CD4-positive, alpha-beta T cell treated with Interleukin-4 for 1 hour (primary cell): ENCODE measurements at places on chromosomes 13 and 19.

- no peak for DNase-seq
These were observed 6.4 kb downstream of the WDR87 start for GRCh38 chr19:37899966-37900365.

- no peak for DNase-seq
These were observed 16.1 kb downstream of the VWA8 start for GRCh38 chr13:41944635-41945397.

GRCh38 chr13:74061926-74062595 is 72.1 kb downstream of the KLF12 start:
- peak; percentile 74 for DNase-seq

DNA sequence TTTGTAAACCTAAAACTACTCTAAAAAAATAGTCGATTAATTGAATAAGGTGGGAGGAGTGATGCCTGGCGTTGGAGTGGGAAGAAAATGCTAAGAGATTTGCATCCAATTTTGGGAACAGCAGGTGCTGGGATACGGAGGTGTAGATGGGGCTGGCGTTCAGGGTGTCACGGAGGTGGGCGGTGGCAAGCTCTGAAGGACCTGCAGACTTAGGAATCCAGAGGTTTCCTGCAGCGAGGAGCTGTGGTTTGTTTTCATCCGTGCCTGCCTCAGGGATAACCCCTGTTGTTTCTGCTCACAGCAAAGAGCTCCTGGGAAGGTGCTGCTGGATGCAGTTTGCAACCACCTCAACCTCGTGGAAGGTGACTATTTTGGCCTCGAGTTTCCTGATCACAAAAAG is 166.4 kb upstream of the RNF113B start:
- DNase-seq: no peak

DNA sequence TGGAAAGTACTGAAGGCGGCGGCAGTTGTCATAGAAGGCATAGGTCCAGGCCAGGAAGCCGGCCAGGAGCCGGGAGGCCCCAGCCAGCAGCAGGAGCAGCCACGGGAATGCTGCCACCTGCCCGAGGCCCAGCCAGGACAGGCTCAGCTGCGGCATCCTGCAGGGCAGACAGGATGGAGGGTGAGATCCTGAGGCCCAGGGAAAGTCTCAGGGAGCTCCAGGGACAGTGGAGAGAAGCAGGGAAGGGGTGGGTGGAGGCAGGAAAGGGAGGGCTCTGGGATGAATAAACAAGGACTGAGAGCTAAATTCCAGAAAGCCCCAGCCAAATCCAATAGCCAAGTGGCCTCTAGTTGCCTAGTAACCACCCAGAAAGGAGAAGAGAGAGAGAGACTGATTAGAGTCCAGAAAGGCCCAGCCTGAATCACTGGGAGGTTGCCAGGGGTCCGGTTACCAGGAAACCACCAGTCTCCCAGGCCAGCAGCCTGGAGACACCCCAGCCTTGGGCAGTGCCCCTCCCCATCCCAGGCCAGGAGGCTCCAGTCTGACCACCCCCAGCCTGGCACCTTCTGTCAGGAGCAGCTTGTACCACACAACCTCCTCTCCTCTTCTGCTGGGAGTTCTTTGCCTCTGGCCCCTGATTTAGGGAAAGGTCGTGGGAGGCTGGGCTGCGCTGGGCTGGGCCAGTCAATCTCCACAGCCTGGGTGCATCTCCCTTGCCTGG is 7.5 kb upstream of the OR10H5 start:
- no peak for DNase-seq

DNA sequence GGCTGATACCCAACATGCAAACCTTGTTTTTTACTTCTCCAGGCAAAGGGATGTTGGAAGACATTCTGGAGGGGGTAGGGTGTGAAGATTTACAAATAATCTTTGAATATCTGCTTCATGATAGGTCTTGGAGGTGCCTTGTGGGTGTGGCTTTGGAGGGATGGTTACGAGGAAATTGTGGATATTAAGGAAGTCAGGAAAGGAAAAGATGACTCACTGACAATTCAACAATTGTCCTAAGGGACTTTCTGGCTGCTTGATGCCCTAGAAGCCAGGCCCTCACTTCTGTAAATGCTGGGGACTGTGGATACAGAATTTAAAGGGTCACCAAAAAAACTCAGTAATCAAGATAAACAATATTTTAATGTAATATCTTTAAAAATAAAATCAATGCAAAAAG is 37.4 kb upstream of the ZNF527 start:
- no peak for DNase-seq

DNA sequence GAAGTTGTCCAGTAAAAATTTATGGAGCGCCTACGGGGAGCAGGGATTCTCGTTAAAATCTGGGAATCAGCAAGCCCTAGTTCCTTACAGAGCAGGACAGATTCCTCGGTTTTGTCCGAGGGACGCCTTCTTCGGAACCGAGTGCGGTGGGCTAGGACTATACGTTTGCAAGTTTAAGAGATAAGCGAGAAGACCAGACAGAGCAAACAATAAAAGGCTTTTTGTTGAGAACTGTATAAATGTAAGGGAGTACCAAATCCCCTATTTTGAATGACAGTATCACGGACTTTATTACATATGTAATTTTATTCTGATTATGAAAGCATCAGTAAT is 971 bp upstream of the ANKRD10 start:
- no peak for DNase-seq

DNA sequence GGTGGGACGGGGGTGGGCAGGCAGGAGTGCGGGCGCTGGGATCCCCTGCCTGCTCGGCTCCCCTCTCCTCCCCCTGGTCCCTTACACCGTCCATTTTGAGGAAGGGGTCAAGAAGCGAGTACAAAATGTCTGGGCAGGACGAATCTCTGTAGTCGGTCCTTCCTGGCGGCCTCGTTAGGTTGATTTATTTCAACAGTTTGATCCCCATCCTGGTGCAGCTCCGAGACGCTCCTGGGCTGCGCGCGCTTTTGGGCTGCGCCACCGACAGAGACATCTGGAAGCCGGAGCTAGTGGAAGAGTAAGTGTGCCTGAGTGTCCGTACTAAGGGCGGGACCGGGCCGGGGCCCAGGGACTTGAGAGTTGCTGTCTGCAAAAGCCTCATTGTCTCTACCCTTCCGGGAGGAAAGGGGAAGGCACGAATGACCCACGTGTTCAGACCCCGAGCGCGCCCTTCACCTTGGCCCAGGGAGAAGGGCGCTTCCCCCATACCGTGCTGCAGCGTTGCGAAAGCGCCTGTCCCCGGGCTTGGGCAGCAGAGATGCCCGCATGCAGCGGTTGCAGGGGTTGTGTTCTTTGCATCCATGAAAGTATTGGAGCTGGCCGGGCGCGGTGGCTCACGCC is 1.8 kb downstream of the ZNF114 start:
- peak; percentile 12 for DNase-seq

- DNase-seq: no peak
These were observed 8.5 kb downstream of the RANBP3 start for GRCh38 chr19:5969476-5969875.

DNA sequence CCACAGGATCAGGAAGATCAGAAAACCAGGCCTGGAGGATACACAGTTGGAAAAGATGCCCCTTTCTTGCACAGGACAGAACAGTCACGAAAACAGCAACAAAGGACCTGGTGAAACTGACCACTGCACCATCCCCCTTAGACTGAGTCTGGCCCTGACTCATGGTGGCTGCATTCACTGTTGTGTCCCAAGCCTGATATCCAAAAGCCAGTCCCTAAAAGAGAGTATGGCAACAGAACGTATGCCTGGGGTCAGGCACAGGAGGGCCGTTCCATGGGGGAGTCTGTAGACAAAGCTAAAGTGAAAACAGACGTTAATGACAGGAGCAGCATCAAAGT is 301.1 kb upstream of the NBEA start:
- no peak for DNase-seq

DNA sequence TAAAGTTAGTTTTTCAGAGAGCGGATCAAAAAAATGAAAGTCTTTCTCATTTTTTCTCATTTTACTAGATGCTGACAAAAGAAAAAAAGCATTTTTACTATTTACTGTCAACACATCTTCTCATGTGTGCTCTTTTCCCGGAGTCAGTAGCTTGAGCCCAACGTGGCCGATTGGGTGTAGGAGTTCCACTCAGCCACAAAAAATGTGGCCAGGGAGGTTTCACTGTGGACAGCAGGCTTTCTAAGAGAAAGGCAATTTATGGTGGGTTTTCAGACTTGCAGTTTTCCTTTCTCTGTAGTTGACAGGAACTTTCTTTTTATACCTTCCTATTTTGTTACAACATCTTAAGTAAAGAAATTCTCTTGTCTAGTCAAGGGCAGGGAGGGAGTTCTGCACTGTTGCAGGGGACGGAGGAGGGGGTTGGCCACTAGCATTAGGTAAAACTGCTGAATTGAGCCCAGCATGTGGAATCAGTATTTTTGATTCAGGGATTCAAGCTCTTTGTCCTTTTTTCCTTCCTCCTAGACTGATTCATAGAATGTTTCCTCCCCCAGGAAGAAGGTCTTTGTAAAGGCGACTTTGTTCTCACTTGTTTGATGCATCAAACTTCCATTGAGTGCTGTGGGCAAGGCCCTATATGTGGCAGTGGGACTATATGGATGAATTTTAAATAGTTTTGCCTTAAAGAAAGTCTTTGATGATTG is 123.1 kb downstream of the B3GLCT start:
- no peak for DNase-seq

GRCh38 chr19:19109601-19110000 is 28.7 kb downstream of the TMEM161A start:
- DNase-seq: no peak

DNA sequence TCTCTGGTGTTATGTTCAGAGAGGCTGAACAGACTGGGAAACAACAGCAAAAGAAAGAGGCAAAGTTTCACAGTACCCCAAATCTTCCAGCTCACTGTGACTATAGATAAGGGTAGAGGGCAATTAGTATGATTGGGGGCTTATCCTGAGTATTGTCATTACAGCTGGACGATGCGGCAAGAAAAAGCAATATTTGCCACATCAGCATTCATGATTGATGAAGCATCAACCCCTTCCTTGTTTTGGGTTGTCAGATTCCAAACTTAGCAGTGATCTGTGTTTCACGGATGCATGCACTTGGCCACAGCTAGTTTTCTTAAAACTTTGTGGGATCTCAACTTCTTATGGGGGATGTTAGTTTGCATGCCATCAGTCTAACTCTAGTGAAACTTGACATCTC is 348.8 kb upstream of the SLITRK5 start:
- DNase-seq: no peak

- DNase-seq: no peak
These were observed 40.8 kb downstream of the LATS2 start for GRCh38 chr13:21020581-21020980.

DNA sequence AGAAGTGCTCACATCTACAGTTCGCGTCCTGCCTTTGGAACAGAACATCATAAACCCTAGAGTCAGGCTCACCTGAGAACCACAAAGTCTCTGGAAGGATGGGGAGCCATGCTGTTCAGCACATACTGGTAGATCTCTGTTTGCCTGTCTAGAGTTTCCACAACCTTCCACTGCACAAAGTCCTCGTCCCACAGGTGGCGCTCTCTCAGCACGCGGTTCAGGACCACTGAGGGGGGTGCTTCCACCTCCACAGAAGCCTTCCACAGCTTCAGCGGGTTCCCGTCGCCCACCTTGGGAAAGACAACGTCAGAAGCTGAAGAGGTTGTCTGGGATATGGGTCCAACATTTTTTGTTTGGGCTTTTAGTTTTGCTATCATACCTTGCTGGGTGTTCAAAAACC is 93.6 kb downstream of the KL start:
- no peak for DNase-seq

GRCh38 chr13:95492044-95492801 is 60.3 kb upstream of the CLDN10 start:
- DNase-seq: no peak

- DNase-seq: no peak
These were observed 18.3 kb downstream of the CCDC97 start for GRCh38 chr19:41328157-41328841.

GRCh38 chr19:17281391-17282304 is at the start of gene ANKLE1:
Gene ANKLE1, plus strand, starts transcription at chr19:17281901. Its CDS starts 20 bp downstream, at chr19:17281921.
- peak; percentile 25 for DNase-seq

GRCh38 chr19:1857648-1858326 is 5.6 kb downstream of the KLF16 start:
- DNase-seq: no peak
